ENCODE measurements at places on chromosomes 2 and 18.

- no peak for DNase-seq
Observed at GRCh38 chr2:239136762-239137161, 264.1 kb downstream of the HDAC4 start.

DNA sequence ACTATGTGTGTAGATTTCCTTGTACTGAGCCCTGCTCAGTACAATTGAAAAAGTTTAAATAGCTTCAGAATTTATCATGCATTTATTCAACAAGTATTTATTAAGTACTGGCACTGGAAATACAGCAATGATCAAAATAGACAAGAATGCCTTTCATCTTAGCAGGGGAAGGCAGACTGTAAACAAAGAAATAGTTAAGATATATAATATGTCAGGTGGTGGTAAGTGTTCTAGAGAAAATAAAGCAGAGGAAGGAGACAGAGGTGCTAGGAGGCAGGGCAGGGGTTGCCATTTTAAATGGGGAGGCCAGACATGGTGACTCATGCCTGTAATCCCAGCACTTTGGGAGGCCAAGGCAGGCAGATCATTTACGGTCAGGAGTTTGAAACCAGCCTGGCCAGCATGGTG is 13.6 kb upstream of the LIPG start:
- peak; percentile 55 for DNase-seq

DNA sequence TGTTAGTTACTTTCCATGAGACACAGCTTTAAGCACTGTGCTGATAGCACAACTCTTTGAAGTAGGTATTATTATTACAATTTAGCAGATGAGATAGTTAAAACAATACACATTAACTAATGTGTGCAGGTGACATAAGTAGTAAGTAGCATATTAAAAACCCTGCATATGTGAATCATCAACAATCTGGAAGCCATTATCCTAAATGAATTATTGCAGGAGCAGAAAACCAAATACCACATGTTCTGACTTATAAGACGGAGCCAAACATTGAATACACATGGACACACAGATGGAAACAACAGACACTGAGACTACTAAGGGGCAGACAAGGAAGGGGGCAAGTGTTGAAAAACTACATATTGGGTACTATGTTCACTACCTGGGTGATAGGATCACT is 300.3 kb upstream of the GULP1 start:
- no peak for DNase-seq

GRCh38 chr2:127183771-127184170 is 36.3 kb downstream of the CYP27C1 start:
- no peak for DNase-seq

- DNase-seq: no peak
Observed at GRCh38 chr2:215622837-215623236, 187.0 kb upstream of the FN1 start.

- no peak for DNase-seq
Observed at GRCh38 chr2:139142252-139142880, 362.2 kb upstream of the NXPH2 start.

- peak; percentile 30 for DNase-seq
Observed at GRCh38 chr2:33437815-33438214, 38.6 kb upstream of the RASGRP3 start.

GRCh38 chr2:53640466-53640865 is 127.1 kb upstream of the CHAC2 start:
- no peak for DNase-seq

DNA sequence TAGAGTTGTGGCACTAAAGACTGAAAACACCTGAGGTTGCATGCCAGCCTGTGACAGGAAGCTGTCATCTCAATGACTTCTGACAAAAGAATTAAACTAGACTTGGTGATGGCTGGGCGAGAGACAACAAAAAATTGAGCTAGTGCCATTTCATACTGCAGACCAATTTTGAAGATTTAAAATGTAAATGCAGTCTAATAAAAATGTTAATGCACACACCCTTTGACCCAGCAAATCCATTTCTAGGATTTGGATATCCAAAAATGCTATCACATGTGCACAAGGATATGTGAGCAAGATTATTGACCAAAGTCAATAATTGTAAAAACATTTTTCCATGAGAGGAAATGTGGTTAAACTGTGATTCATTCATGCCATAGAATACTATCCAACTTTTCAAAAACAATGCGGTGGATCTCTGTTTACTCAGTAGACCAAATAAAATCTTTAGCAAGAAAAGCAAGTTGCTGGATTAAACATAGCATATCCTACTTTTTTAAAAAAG is 5.6 kb downstream of the FBXO36 start:
- DNase-seq: peak; percentile 67

GRCh38 chr2:14418115-14418514 is 214.4 kb upstream of the LRATD1 start:
- DNase-seq: peak; percentile 5

GRCh38 chr2:27627963-27628766 is 647 bp downstream of the CCDC121 start:
- DNase-seq: peak; percentile 90

- DNase-seq: no peak
Observed at GRCh38 chr18:49251451-49251850, 209.0 kb downstream of the DYM start.

DNA sequence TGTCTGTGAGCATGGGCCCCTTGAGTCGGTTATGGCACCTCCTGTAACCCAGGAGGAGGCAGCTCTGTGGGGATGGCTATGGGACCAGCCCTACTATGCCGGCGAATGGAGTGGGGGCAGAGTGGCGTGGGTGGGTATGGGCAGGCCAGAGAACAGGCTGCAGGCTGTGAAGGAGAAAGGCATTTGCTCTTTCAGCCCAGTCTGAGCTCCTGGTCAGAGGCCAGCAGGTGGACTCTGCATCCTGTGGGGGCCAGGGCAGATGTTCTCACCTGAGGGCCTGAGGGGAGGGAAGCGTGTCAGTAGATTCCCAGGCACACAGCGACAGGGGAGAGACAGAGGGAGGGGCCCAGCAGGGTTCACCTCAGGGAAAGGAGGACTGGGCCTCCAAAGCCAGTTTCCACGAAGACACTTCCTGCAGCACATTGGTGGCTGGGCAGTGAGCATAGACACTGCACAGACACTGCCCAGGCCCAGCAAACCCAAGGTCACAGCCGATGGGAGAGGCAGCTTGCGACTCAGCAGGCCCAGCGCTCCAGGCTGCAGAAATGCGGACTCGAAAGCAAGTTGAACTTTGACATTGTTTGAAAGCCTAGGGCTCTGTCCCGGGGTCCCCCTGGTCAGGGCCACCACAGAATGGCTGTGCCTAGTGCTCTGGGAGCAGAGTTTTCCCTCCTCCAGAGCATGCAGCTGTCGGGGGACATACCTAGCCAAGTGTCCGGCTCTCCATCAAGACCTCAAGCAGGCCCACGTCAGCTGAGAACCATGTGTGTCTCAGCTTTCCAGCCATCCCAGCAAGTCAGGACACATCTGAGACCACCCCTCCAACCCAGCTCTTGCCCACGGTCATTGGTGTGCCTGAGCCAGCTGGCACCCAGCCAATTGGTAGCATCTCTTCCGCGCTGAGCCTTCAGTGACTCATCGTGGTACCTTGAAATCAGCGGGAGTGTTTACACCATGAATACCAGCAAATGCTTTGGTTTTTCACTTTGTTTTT is 53.8 kb downstream of the TGOLN2 start:
- peak; percentile 65 for DNase-seq

DNA sequence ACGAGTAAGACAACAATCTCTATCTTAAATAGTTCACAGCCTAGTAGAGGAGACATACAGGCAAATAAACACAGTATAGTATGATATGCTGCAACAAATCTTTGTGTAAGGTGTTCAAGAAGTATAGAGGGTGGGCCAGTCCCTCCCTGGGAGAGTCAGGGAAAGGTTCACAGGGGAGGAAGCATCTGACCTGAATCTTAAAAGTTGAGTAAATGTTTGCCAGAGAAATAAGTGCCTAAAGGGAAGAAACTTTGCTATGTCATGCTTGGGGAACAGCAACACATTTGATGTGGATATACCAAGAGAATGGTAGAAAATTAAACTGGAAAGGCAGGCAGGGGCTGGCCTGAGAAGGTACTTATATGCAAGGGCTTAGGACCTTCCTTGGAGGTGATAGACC is 125.7 kb upstream of the CYP26B1 start:
- no peak for DNase-seq

DNA sequence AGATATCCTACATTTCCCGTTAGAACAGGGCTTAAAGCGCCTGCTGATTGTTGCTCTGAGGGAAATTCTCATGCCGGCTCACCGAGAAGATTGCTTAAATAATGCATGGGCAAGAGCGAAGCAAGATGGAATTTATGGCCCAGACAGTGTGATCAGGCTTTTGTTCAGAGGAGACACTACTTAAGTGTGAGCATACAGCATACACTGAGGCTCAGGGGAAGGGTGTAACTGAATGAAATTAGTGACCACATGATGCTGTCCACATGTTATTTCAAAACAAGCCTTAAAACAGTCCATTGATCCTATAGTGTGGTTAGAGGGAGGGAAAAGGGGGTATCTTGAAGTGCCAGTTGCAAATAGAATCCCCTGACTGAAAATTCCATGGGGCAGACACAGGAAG is 125.5 kb downstream of the RAPGEF4 start:
- DNase-seq: no peak

DNA sequence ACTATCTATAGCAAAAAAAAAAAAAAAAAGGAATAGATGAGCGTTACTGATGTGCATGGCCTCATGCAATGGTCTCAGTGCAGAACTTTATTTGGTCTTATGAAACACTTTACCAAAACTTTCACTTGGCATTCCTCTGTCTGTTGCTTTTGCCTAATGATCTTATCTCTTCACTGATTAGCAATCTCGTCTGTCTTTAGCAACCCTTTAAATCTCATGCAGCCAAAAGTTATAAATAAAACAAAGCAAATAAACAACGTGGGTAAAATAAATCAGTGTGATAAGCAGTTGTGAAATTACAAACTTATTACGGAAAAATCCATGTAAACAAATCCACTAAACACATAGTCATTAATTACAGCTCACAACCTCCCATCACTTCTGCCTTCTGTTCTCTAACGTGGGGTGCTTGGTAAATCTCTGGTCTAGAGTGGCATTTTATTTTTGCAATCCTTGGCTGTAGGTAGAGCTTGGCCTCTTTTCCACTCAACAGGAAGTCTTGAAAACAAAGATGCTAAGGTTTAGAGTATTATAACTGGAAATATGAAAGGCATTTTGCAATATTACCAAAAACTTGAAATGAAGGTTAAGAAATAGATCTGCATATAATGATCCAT is 288.0 kb downstream of the AFF3 start:
- DNase-seq: no peak

- no peak for DNase-seq
Observed at GRCh38 chr2:88842656-88843460, 151.4 kb downstream of the RPIA start.

GRCh38 chr2:191479680-191480023 is 198.3 kb upstream of the NABP1 start:
- DNase-seq: no peak

GRCh38 chr18:53698907-53699306 is 525.6 kb downstream of the MBD2 start:
- no peak for DNase-seq

- no peak for DNase-seq
Observed at GRCh38 chr2:193154076-193154475, 959.3 kb upstream of the TMEFF2 start.

- DNase-seq: no peak
Observed at GRCh38 chr2:173580351-173580750, 225.7 kb downstream of the CDCA7 start.

DNA sequence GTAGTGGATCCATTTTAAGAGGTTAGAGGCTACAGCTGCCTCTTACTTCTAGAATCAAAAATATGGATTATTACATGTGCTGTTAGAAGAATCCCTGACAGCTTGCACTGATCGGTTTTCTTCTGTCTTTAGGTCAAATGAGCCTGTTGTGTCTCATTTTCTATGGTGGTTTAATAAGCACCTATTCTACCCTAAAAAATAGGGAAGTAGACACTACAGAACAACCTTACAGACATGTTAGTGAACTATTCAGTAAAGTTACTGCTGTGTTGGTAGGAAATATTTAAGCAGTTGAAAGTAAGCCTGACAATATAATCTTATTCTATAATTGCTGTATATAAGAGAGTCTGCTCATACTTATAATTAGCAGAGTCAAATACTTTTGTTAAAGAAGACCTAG is 168.5 kb upstream of the NOSTRIN start:
- no peak for DNase-seq

GRCh38 chr2:208722731-208723130 is 316.1 kb downstream of the PTH2R start:
- no peak for DNase-seq

DNA sequence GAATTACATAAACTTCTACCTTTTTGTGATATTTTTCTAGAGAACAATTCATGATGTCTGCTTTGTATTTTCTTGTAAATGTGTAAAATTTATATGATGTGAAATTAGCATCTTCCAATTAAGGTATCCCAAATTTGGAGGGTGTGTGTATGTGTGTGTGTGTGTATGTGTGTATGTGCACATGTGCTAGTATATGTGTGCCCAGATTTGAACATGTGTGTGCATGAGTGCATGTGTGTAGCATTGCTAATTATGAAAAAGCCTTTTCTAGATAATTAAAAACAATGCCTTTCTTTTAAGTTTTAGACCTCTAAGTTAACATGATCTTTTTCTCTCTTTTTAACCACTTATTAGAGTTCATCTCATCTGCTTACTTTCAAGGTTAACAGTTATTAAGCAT is 208.0 kb upstream of the SPOPL start:
- DNase-seq: no peak

DNA sequence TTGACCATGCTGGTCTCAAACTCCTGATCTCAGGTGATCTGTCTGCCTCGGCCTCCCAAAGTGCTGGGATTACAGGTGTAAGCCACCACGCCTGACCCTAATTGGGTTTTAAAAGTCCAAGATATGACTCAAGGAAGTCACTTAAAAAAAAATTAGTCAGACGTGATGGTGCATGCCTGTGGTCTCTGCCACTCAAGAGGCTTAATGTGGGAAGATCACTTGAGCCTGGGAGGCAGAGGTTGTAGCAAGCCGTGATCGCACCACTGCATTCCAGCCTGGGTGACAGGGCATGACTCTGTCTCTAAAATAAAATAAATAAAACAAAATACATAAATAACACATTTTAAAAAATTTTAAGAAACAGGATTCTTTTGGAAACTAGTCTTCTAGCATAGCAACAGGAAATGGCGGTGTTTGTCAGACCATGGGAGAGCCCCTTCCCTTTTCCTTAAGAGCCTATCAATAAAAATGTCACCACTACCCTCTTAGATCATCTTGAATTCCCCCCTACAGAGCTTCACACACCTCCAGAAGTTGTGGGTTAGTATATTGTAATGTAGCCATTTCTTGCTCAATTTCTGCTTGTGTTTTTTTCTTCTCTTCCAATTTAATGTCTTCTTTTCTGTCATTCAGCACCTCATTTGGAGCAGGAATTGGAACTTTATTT is 20.1 kb downstream of the SFT2D3 start:
- DNase-seq: peak; percentile 41

- no peak for DNase-seq
Observed at GRCh38 chr2:186644791-186645190, 49.1 kb upstream of the FAM171B start.

DNA sequence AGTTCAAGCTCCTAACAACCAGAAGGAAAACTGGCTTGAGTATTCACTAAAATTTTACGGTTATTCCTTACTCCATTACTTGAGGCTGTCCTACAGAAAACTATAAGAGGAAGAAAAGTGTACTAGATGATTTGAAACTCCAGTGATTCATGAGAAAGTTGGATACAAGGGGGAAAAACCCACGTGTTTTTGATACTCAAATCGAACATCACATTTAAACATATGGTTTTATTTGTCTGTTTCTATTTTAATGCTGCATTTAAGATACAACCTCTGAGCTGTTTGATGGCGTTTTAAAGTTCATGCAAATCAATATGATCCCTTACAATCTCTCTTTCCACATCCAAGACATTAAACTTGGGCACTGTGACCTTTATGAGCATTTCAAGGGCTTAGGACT is 125.1 kb upstream of the LMAN1 start:
- DNase-seq: no peak

- DNase-seq: no peak
Observed at GRCh38 chr2:130766037-130766436, 10.7 kb downstream of the AMER3 start.
